EL (cell line): ENCODE measurements at places on chromosomes 1 and 21.

DNA sequence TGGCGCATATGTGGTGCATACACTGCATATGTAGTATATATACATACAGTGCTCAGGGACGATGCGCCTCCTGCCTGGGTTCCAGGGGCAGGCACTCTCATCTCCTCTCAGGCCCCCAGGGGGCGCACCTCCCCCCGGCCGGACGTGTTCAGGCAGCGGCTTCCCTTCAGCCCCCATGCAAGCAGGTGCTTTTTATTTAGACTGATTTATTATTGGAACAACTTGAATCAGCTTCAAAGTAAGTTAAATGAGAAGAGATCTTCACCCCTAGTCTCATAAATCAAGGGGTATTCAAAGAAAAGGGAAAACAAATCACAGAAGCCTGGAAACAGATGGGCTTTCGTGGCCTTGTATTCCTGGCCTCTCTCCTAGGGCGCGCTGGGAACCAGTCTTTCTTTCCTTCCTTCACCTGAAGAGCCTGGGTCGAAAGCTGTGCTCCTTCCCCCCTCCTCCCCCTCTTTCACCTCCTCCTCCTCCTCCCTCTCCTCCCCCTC is 64.6 kb downstream of the UBIAD1 start:
- DNase-seq, result peak; percentile 41

GRCh38 chr1:40844887-40845878 is 17.0 kb downstream of the CITED4 start:
- DNase-seq, result no peak

- no peak for DNase-seq
Measured at GRCh38 chr21:31418377-31419001, 74.4 kb upstream of the TIAM1 start.

GRCh38 chr1:181626279-181626938 is 143.1 kb downstream of the CACNA1E start:
- DNase-seq, result no peak

- DNase-seq, result no peak
Measured at GRCh38 chr1:22870201-22870871, 102.3 kb downstream of the LACTBL1 start.

DNA sequence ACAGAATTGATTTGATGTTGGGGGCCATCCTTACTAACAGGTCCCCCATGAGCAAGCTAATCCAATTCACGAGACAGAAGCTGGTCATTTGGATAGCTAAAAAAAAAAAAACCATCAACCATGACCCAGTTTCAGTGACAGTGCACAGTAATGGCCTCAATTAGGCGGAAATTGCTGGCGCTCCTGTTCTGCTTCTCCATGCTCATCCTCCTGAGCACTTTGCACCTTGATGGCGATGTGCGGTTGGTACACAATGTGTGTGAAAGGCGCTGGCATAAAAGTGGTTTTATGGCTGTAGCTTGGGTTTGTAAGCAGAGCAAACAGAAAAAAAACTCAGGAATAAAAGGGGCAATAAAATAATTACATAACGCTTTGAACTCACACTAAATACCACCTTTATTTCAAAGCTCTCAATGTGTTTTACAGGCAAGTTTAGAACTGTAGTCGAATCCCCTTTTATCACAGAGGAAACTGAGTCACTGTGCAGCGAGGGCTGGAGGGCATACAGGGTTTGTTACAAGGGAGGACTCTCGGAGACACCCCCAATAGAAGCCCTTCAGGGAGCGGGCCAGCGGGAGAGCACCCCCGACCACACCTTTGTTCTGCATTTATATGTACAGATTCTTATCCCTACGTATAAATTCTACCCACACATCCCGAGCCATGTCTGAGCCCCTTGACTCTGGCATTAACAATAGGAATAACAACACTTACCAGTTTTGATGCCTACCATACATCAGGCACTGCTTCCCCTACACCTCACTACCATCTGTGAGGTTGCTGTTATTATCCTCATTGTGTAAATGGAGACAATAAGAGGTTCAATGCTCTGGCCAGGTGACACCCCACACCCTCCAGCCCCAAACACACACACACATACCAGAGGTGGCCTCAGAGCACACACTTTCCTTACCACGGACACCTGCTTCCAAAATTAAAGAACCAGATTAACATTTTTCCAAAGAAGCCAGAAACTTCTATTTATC is 213.5 kb upstream of the IRF2BP2 start:
- DNase-seq, result no peak

DNA sequence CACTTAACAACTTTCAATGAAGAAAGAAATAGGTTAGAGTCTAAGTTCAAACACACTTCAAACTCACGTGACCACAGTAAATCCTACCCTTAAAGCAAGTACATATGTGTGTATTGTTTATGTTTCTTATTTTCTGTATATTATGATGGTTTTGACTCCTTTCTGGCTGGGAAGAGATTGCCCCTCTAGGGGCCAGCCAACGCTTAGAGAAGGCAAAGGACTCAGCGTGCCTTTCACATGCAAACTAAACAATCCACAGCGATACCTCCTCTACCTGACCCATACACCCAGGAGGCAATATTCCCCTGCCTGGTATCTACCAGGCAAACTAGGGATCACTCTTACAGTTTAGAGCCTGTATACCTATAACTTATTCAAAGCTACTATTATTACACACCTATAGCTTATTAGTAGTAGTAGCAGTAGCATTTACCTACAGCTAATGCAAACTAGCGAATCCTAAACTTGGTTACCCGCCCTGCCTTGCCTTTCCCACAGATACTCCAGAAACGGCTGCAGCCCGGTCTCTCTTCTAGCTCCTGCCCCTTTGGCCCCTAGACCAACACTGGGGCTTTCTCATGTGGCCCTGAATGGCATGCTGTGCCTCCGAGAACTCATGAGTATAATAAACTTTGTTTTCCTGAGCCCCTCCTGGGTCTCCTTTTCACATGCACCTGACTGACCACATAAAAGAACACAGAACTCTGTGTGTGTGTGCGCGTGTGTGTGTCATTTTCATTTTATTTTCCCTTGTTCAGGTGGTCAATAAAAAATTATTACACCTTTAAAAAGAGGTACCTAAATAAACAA is 14.0 kb downstream of the NRIP1 start:
- no peak for DNase-seq

DNA sequence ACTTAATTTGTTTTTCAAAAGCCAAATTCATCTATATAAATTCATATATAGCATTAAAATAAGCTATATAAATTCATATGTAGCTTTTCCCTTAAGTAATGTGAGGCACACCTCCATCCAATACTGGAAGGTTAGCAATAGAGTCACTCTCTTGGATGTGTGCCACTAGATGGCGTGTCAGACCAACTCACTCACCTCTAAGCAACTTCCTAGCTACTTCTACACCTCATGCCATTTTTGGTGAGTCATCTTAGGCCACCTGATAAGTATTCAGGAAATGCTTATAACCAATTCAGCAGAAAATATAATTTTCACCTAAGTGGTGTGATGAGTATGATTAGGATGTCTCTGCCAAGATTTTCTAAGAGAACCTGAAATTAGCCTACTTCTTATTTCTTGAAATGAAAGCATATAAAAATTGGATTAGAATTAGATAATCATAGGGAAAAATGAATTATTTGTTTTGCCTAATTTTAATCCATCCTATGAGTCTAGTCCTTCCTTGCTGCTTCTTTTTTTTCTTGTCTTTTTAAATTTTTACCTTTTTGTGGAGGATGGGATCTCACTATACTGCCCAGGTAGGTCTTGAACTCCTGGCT is 34.4 kb upstream of the TADA1 start:
- DNase-seq, result peak; percentile 74

- DNase-seq, result no peak
Measured at GRCh38 chr21:46046471-46046870, 51.4 kb upstream of the COL6A2 start.

DNA sequence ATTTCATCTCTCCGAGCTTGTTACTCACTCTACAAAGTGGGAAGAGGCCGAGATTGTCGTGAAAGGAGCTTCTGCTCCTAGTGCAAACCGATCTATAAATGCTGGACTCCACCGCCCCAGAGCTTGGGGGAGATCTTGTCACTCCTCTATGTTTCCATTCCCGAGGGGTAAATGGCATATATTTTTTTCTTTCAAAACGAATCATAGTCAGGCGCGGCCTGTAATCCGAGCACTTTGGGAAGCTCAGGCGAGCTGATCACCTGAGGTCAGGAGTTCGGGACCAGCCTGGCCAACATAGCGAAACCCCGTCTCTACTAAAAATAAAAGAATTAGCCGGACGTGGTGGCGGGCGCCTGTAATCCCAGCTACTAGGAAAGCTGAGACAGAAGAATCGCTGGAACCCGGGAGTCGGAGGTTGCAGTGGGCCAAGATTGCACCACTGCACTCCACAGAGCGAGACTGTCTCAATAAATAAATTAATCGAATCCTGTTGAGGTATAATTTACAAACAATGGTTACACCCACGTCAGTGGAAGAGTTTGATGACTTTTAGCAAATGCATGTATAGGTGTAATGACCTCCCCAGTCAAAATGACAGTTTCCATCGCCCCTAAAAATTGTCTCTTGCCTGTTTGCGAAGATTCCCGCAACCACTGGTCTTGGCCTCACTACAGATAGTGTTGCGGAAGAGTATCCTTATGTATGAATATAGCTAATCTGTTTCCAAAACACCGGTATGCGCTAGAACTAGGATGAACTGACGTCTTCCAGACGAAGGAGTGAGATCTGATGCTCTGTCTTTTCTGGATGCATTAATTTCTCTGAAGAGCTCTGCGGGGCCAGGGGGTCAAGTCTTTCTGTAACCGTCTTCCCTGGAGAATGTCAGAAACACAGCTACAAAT is 840 bp upstream of the HEATR1 start:
- no peak for DNase-seq

GRCh38 chr1:26524181-26524580 is 5.4 kb upstream of the RPS6KA1 start:
- no peak for DNase-seq

DNA sequence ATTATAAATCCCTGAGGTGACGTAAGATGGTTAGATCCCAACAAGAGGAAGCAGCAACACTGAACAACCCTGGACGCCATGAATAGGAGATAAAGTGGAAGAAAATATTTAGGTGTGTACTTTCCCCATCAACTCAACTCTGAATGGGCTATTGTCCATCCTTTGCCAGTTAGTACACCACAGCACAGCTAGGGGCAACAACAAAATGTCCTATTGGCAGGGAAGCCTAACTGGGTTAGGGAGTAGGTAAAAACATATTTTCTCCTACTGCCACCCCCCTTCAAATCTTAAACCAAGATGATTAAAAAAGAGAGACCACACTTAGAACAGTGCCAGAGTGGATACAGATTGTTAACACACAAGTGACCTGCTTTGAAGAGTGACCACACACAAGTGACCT is 220.0 kb downstream of the LBR start:
- DNase-seq, result no peak

DNA sequence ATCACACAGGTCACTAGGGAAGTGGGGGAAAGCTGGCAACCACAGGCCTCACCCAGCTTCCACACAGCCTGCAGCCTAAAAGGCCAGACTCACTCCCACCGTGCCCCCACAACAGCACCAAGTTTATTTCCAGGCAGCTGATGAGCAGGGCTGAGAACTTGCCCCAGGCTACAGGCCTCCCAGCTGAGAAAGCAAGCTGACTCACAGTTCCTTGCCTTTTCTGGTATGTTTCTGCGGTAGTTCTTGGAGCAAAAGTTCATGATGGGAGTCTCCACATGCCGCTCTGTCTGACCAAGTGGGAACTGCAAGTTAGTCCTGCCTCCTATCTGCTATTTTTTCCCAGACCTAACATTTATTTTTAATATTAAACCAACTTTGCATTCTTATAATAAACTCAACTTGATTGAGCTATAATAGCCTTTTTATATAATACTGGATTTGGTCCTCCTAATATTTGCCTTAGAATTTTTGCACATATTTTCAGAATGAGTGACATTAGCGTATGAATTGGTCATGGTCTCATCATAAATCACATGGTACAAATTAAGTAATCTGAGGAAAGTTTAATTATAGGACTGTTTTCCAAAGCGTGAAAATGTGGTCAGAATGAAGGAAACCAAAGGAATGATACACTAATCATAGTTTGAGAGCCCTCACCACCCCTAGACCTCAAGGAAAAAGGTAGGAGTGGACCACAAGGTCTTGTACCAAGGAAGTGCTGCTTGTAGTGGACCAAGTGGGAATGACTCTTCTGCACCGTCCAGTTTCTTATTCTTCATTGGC is 30.7 kb downstream of the RPAP2 start:
- peak; percentile 97 for DNase-seq

- DNase-seq, result no peak
Measured at GRCh38 chr1:3747903-3748302, 4.3 kb upstream of the CCDC27 start.

GRCh38 chr1:147080006-147080661 is 92.1 kb downstream of the PRKAB2 start:
- DNase-seq, result no peak

GRCh38 chr1:15016001-15016400 is 137.5 kb upstream of the TMEM51 start:
- no peak for DNase-seq

DNA sequence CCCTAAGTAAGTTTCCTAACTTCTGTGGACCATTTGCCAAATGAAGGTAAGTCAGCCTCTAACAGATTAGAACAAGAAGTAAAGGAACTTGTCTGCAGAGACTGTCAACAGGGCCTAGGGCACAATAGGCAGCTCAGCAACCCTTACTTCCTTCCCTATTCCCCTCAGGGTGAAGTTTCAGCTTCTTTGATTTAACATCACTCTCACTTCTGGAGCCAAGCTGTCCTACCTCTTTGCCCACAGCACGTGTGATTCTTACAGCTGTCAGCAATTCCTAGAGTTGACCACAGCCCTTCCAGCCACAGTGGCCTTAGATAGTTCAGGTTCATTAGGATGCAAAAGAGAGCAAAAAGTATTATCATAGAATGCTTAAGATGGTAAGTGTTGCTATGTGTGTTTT is 7.6 kb upstream of the EIF4G3 start:
- no peak for DNase-seq

DNA sequence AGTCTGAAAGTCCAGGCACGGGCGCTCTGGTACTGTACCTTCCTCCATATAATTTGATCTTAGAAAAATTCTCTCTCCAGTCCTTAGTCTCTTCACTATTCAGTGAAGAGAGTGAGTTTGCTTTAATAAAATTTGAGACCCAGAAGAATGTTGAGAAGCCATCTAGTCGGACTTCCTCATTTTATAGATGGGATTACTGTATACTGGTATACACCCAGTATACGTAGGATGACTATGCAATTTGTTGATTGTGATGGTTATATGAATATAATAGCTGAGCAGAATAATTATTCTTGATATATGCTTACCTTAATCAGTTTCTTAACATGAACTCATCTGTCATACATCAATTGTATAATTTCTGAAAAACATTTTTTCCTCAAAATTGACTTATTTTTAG is 328.0 kb upstream of the B3GALT2 start:
- no peak for DNase-seq

DNA sequence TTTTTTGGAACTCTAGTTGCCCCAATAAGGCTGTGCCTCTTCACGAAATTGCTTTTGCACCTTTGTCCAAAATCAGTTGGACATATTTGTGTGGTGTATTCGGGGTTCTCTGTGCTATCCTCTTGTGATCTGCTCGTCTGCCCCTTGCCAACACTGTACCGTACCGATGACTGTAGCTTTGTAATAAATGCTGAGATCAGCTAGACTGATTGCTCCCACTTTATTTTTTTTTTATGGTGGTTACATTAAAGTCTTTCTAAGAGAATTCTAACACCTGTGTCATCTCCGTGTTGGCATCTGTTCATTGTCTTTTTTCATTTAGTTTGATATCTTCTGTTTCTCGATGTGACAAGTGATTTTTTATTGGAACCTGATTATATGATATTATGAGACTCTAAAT is 94.1 kb downstream of the ADARB1 start:
- DNase-seq, result no peak

- DNase-seq, result peak; percentile 45
Measured at GRCh38 chr1:27332536-27333281, 9.1 kb upstream of the SYTL1 start.
